ENCODE measurements at places on chromosomes 11 and 22. TPM values are rescaled to one million over a fixed set of nuclear protein-coding genes. Genes with fewer than 3 reads are reported as not detected.
A peak's percentile ranks its signal among the peaks of the same experiment; 100 is the strongest.

DNA sequence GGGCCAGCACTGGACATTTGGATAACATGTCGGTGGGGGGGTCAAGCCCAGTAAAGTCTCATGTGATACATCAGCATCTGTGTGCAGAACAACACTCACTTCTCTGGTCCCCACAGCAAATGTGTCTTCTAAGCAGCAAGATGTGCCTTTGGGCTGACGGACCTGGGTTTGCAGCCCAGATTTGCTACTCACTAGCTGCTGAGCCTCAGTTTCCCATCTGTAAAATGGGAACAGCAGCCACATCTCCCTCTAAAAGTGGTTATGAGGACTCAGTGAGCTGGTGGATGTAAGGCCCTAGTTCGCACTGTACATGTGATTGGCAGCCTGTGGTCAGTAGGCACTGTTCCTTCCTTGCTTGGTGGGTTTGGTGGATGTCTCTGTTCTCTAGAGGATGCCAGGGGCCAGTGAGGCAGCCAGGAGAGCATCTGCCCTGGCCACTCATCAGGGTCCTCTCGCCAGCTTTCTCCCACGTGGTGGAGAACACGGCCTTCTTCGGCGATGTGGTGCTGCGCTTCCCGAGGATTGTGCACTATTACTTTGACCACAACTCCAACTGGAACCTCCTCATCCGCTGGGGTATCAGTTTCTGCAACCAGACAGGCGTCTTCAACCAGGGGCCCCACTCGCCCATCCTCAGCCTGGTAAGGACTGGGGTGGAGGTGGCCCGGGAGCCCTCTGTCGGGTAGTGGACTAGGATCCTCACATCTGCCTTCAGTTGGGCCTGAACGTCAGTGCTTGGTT, 12.5 kb downstream of the CCDC134 start:
- no peaks in the 10 kb centered on the region for H3K27me3 ChIP-seq
- H3K36me3 ChIP-seq, result peaks cover 5% of the 10 kb centered on the region
- DNase-seq, result no peak
- H3K4me1 ChIP-seq, result peaks cover 7% of the 10 kb centered on the region
- H3K4me3 ChIP-seq, result no peak overlapping the region

- H3K4me3 ChIP-seq, result no peak overlapping the region
- DNase-seq, result no peak
- H3K36me3 ChIP-seq, result no peaks in the 10 kb centered on the region
These were observed 514.1 kb downstream of the CNTN5 start for GRCh38 chr11:99534812-99535211.

GRCh38 chr22:43777286-43777685, 34.8 kb downstream of the EFCAB6 start:
- H3K27me3 ChIP-seq, result peaks cover 3% of the 10 kb centered on the region
- peaks cover 12% of the 10 kb centered on the region for H3K4me1 ChIP-seq
- H3K36me3 ChIP-seq, result 0 out of 2 replicates have a peak, but pooled peaks cover 4% of the 10 kb centered on the region
- H3K27ac ChIP-seq, result no peak overlapping the region

- peaks cover 5% of the 10 kb centered on the region for H3K27me3 ChIP-seq
- H3K4me3 ChIP-seq, result no peak overlapping the region
- peaks cover 30% of the 10 kb centered on the region for H3K4me1 ChIP-seq
- H3K36me3 ChIP-seq, result peaks cover 67% of the 10 kb centered on the region
- peak overlapping the region; percentile 31 for H3K27ac ChIP-seq
These were observed 108.5 kb downstream of the MICAL2 start for GRCh38 chr11:12218909-12219308.

- H3K4me1 ChIP-seq, result peaks cover 41% of the 10 kb centered on the region
- H3K27ac ChIP-seq, result peak overlapping the region; percentile 96
- H3K4me3 ChIP-seq, result no peak overlapping the region
- no peaks in the 10 kb centered on the region for H3K36me3 ChIP-seq
- H3K27me3 ChIP-seq, result peaks cover 13% of the 10 kb centered on the region
These were observed 10.8 kb downstream of the C1QTNF6 start for GRCh38 chr22:37177221-37177620.

DNA sequence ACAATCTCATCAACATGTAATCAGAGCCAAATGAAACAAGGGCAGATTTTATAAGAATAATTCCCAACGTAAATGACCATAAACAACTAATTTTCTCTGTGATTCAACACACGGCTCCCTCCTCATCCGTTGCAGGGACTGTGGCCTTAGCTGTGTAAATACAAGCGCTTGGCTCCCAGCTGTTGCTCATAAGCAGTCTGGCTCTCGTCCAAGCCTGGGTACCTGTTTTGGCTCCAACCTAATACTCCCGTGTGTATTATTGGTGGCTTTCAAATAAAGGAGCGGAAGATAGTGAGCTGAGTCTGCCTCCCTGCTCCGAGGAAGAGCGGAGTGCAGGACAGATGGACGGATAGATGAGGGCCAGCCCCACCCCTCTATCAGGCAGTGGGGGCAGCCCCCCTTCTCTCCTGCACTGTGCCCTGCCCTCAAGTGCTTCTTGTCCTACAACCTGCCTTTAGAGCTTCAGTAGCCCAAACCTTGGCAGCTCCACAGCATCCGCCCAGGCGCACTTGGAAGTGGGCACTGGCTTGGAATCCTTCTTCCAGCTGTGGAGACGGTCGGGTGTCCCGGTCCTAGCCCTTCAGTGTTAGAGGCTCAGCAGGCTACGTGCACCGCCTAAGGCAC, 670.9 kb downstream of the BRD1 start:
- H3K36me3 ChIP-seq, result peaks cover 5% of the 10 kb centered on the region
- no peak overlapping the region for H3K27ac ChIP-seq
- H3K27me3 ChIP-seq, result no peaks in the 10 kb centered on the region
- no peak for DNase-seq
- H3K4me3 ChIP-seq, result no peak overlapping the region

DNA sequence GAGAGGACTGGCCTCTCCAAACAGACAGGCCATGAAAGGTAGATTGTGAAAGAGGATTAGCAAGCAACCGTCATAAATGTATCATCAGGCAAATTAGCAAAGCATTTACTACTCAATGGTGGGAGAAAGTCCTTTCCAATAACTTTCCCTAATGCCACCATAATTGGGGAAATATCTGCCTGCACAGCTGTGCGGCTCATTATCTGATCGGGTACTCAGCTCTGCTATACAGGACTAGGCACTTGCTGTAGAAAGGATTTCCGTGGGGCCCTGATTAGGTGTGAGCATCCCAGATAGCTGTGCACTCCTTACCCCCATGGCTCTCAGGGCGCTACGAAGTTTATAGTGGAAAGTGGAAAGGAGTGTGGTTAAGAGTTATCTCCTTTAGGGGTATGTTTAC, 309.7 kb upstream of the PLET1 start:
- no peaks in the 10 kb centered on the region for H3K4me1 ChIP-seq
- H3K4me3 ChIP-seq, result no peak overlapping the region
- H3K27me3 ChIP-seq, result peaks cover 4% of the 10 kb centered on the region
- no peaks in the 10 kb centered on the region for H3K36me3 ChIP-seq
- H3K27ac ChIP-seq, result no peak overlapping the region

The PEX16 gene
- total RNA-seq, result 25.2 TPM

GRCh38 chr22:23784215-23784732, 2.5 kb upstream of the SMARCB1 start:
- no peaks in the 10 kb centered on the region for H3K27me3 ChIP-seq
- H3K36me3 ChIP-seq, result no peaks in the 10 kb centered on the region
- peak overlapping the region; percentile 84 for H3K27ac ChIP-seq
- peak overlapping the region; percentile 57 for H3K4me3 ChIP-seq
- peak; percentile 40 for DNase-seq
- H3K4me1 ChIP-seq, result peaks cover 48% of the 10 kb centered on the region

GRCh38 chr11:16846305-16846704, 107.9 kb downstream of the C11orf58 start:
- no peaks in the 10 kb centered on the region for H3K4me1 ChIP-seq
- H3K27me3 ChIP-seq, result peaks cover 15% of the 10 kb centered on the region
- no peak overlapping the region for H3K4me3 ChIP-seq
- DNase-seq, result no peak
- H3K27ac ChIP-seq, result no peak overlapping the region

DNA sequence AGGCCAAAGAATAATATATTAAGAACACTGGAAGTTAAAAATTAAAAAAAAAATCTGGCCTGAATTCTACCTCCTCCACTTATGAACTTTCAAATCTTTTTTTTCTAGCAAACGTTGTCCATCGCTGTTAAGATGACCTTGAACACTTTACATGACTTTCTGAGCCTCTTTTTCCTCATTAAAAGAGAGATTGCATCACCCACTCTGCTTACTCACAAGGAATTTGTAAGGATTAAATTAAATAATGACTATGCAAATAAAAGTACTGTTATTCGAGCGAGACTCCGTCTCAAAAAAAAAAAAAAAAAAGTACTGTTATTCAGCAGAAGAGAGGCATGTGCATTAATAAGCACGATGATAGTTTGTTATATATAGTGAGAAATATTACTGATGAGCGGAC, 285.1 kb upstream of the CCDC90B start:
- DNase-seq, result peak; percentile 57
- H3K4me1 ChIP-seq, result peaks cover 83% of the 10 kb centered on the region
- H3K4me3 ChIP-seq, result no peak overlapping the region

The DGAT2 gene
- total RNA-seq, result 0.23 TPM

DNA sequence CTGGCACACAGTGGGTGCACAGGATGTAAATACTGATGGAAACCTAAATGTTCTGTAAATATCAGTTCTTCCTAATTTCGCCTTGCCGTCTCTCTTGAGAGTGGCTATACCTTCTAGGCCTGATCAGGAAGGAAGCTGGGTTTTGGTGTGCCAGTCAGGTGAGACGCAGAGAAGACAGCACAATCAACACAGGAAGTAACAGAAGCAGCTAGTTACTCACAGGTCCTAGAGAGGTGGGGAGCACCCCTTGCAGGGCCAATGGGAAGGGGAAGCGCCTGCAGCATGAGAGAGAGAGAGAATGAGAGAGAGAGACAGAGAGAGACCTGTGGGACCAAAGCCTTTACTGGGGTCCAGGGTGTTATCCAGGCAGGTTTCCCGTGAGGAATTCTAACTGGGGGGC, 80.8 kb downstream of the FBLN1 start:
- peaks cover 2% of the 10 kb centered on the region for H3K27me3 ChIP-seq
- peaks cover 18% of the 10 kb centered on the region for H3K36me3 ChIP-seq
- no peak for DNase-seq
- H3K27ac ChIP-seq, result peak overlapping the region; percentile 11

DNA sequence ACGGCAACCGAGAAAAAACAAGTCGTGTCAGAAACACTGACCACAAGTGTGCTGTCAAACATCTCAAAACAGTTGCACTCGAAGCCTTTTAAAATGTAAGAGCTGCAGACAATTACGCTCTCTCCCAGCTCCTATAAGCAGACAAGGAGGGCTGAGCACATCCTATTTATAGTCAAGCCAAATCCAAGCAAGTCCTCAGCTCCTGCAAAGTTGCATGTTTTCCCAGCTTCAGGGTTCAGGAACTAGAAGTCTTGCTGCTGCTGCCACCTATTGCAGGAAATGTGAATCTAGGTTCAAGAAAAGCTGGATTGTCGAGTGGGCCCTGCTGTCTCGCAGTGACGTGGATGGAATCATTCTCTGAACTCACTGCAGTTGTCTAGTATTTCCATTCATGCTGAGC, 15.5 kb downstream of the EFCAB6 start:
- H3K4me1 ChIP-seq, result no peaks in the 10 kb centered on the region
- DNase-seq, result peak; percentile 26
- no peak overlapping the region for H3K27ac ChIP-seq
- H3K36me3 ChIP-seq, result no peaks in the 10 kb centered on the region
- H3K27me3 ChIP-seq, result peaks cover 1% of the 10 kb centered on the region

DNA sequence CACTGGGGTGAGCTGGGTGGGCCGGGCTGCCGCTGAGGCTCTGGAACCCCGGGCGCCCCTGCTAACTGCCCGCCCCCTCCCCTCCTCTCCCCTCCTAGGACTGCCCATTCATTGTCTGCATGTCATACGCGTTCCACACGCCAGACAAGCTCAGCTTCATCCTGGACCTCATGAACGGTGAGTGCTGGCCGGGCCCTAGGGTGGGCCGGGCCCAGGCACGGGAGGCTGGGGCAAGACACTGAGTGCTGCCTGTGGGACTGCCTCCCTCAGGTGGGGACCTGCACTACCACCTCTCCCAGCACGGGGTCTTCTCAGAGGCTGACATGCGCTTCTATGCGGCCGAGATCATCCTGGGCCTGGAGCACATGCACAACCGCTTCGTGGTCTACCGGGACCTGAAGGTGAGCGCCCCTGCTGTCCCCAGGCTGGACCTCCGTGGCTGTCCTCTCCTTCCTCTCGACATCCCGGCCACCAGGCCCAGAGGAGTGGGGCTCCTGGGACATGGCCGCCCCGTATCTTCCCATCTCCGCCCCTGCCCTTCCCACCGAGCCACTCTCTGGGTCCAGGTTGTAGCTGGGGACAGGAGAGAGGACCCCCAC, 7.5 kb upstream of the ANKRD13D start:
- DNase-seq, result no peak
- H3K4me3 ChIP-seq, result no peak overlapping the region
- peaks cover 4% of the 10 kb centered on the region for H3K36me3 ChIP-seq
- H3K27ac ChIP-seq, result no peak overlapping the region
- no peaks in the 10 kb centered on the region for H3K27me3 ChIP-seq

The LDLRAD3 gene
- total RNA-seq, result 5.2 TPM

GRCh38 chr22:42444077-42444904, 12.1 kb upstream of the NFAM1 start:
- no peaks in the 10 kb centered on the region for H3K36me3 ChIP-seq
- peaks cover 31% of the 10 kb centered on the region for H3K4me1 ChIP-seq
- peak; percentile 79 for DNase-seq
- H3K27ac ChIP-seq, result peak overlapping the region; percentile 46
- H3K4me3 ChIP-seq, result peak overlapping the region; percentile 76

The ASRGL1 gene
- 0.48 TPM for total RNA-seq

The PATE4 gene
- not detected for total RNA-seq

DNA sequence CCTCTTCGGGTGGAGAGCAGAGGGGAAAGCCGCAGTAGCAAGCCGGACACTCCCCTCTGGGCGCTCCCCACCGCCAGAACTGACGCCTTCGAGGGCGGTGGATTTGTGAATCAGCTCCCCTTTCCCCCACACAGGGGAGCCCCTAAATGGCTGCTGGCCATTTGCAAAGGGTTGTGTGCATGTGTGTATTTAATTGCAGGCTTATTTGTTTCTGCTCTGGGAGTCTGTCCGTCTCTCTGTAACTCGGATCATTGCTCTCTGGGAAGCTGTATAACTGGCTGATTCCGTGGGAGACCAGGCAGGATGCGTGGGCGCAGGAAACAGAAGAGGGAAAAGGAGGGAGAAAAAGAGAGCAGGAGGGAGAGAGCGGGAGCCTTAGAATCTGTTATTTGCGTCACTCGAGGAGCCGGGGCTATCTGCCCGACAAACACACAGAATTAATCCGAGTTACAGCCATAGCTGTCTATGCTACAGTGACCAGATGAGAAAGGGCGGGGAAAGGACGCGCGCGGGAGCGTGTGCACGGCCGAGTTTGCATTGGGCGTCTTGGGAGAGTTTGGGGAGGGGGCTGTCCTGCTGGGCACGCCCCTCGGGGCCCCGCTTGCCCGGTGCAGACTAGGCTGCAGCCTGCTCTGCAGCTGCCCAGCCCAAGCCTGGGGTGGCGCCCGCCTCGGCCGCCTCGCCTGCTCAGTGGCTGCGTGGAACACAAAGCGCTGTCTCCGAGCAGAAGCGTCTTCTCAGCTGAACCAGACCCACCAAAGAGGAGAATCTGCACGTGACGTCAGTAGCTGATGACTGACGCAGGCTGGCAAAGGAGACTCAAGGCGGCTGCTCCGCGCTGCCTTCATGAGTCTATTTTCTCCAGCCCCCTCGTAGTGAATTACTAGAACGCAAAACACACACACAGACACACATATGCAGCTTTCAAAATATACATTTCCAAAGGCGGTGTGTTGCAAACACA, 105.3 kb upstream of the HSD17B12 start:
- H3K4me1 ChIP-seq, result peaks cover 47% of the 10 kb centered on the region
- peak overlapping the region; percentile 83 for H3K4me3 ChIP-seq
- H3K27ac ChIP-seq, result no peak overlapping the region

Measured in HFFc6 (cell line).